ENCODE measurements at places on chromosomes 2 and 18. TPM values are rescaled to one million over a fixed set of nuclear protein-coding genes. Genes with fewer than 3 reads are reported as not detected.
A peak's percentile ranks its signal among the peaks of the same experiment; 100 is the strongest.

The MOGAT1 gene
- total RNA-seq = not detected

The UGT1A7 gene
- total RNA-seq = 2.8 TPM

DNA sequence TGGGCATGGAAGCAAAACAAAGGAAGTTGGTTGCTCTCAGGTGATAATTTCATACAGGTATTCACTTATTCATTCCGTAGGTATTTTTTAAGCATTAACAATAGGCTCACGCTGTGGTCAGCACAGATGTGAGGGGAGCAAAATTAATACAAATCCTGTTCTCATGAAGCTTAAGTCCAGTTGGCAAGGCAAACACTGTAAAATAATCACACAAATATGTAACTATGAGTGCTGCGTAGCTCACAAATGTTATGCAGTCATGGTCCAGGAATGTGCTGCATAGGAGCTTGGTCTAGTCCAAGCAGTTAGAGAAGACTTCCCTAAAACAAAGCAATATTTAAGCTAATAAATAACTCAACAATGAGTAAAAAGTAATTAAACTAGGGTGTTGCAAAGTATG, 23.9 kb downstream of the SP5 start:
- DNase-seq = peak; percentile 92

DNA sequence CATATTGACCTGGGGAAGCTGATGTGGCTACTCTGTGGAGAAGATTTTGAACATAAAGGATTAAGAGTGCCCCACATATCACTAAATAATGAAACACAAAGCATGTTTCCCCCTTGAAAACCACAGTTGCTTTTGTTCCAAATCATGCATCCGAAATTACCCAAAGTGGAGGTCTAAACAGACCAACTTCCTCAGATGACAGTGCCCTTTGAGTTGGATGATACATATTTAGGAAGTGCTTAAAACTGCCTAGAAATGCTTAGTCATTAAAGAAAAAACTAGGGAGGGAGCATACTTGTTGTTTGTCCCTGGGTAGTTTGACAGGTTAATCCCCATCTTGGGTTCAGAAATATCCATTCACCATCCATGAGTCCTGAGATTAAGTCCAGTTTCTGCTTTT, 1070.3 kb downstream of the SUCLG1 start:
- no peak for DNase-seq

DNA sequence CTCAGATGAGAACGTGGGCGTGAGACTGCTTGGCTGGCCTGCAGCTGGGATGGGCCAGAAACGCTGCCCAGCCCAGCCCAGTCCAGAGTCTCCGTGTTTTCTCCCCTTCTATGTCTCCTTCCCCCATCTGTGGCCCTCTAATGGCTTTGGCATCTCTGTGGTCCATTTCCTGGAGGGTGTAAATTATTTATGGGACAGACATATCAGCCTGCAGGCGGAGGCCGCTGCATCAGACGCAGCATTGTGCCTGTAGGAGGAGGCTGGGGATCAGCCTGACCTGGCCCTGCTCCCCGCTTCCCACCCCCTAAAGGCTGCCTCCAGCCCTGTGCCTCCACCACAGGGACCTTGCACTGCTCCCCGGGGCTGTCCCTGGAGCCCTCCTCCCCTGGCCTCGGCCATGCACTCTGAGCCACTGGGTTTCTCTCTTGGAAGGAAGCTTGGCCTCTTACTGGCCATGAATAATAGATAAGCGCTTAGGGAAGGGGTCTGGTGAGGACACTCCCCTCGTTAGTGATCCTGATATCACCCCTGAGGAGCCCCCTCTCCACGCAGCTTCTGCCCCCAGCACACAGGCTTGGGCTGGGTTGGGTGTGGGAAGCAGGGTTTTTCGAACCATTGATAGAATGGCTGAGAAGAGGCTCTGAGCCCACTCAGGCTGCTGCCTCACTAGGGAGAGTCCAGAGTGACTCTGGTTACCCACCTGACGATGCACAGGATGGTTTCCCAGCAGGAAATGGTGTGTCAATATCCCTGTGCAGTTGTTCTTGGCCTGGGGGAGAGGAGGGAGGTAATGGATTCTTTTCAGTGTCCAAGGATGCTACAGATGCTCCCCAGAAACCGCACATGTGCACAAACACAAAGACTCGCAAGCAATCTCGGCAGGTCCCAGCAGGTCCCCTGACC, 185.5 kb downstream of the MYCN start:
- no peak for DNase-seq

GRCh38 chr2:227862741-227863588, 8.5 kb upstream of the DAW1 start:
- DNase-seq = peak; percentile 96

GRCh38 chr18:76161983-76162382, 333.1 kb downstream of the ZNF516 start:
- DNase-seq = no peak
